ENCODE measurements at places on chromosomes 4 and X. TPM values are rescaled to one million over a fixed set of nuclear protein-coding genes. Genes with fewer than 3 reads are reported as not detected.

DNA sequence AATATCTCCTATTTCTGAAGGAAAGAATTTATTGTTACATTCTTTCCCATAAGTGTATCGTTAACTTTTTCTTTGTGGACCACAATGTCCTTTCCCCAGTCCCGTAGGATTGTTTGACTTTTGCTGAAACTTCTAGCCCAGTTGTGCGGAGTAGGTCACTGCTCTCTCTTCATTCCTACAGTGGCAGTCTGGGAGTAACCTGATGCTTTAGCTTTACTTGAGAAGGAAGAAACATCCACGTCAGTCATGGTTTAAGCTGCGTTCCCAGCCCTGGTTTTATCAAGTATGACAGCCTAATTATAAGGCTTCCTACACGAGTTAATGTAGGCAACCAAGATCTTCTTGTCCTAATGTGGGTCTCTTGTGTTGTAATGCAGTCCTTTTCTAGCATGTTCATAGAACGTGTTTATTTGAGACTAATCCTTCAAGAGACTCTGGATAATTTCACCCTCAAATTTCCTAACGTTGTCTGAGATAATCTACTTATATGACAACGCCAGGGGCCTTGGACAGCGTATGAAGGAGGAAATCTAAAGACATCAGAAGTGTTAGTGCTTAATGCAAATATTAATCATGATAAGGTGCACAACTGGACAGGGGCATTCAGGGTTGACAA lies 40.8 kb upstream of the GRPR start:
- DNase-seq, result no peak

- DNase-seq, result no peak
These were observed 1.4 kb upstream of the CXCL1 start for GRCh38 chr4:73867783-73868182.

DNA sequence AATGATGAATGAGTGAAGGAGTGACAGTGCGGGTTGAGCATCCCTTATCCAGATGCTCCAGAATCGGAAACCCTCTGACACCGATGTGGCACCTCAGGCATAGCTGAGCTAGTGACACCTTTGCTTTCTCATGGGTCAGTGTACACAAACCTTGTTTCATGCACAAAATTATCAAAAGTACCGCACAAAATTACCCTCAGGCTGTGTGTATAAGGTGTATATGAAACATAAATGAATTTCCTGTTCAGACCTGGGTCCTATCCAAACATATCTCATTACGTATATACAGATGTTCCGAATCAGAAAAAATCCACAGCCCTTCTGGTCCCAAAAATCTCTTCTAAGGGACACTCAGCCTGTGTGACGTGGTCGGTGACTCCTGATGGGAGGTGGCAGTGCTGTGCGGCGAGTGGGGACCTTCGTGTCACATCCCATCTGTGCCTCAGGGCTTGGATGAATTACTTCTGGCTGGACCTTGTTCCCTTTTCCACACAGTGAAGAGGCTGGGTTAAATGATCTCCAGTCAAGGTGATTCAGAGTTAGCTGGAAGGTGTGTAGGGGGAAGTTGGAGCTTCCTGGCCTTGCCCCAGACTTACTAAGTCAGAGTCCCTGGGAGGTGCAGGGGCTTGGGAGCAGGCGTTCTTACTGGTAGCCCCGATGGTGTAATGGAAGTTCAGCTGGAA lies 18.8 kb downstream of the RGS12 start:
- no peak for DNase-seq

DNA sequence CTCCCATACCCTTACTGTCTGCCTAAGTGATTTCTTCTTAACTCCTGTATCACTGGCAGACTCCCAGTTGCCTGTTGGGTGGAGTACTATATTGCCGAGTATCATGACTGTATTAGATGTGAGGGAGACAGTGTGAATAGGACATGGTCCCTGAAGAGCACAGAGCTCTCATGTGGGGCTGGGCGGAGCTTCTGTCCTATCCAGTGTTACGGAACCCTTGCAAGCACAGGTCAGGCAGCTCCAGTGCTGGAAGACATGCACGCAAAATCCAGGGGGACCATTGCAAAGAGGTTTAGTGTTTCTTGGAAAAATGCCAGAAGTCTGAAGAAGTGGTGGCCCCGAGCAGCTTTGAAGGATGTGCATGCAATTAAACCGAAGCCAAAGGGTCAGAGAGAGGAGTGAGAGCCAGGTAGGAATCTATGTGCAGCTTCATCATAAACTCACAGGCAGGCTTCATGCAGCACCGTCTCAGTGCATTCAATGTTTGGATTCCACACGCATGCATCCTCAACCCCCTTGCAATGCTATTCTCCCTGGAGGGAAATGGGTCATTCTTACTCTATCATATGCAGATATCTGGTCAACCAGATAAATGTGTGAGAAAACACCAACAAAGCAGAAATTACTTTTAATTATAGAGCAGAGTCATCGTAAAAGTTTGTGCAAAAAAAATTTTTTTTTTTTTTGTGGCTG lies 49.7 kb upstream of the DHRSX start:
- DNase-seq, result no peak

- DNase-seq, result no peak
These were observed 2.9 kb downstream of the ARAF start for GRCh38 chrX:47563801-47564315.

Gene FMR1NB
- total RNA-seq, result not detected
